ENCODE measurements at places on chromosomes 2 and 18.

DNA sequence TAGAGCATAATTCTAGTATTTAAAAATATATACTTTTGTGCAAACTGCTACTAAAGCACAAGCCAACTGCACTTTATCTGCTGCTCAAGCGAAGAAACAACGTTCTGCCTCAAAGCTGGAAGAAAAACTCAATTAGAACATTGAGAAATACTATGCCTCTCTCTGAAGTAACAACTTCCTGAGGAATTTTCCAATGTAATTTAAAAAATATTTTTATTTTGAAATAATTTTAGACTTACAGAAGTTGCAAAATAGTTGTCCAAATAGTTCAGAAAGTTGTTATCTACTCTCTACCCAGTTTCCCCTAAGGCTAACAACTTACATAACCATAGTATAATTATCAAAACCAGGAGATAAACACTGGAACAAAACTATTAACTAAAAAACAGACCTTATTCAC is 12.3 kb upstream of the POLI start:
- peak; percentile 27 for DNase-seq

- DNase-seq = no peak
These were observed 38.4 kb downstream of the ZAP70 start for GRCh38 chr2:97751752-97752151.

GRCh38 chr2:162382278-162382677 is 38.3 kb downstream of the GCA start:
- no peak for DNase-seq

DNA sequence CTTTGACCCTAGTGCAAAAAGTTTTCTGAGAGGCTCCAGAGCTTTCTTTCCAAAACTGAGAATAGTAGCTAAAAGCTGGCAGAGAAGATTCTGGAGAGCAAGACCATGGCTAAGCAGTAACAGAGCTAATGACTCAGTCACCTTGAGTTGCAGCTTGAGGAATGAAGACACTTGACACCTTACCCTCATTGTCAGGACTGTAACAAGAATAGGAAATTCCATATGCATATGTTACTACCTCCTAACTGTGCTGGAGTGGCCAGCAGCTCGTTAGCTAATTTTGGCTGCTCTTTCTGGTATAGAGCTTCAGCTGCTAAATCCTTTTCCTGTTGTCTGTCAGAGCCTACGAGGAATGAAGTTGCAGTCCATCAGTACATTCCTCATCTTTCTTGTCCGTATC is 68.6 kb upstream of the LHCGR start:
- DNase-seq = no peak

- DNase-seq = no peak
These were observed 8.2 kb downstream of the BCL2 start for GRCh38 chr18:63311118-63312018.

DNA sequence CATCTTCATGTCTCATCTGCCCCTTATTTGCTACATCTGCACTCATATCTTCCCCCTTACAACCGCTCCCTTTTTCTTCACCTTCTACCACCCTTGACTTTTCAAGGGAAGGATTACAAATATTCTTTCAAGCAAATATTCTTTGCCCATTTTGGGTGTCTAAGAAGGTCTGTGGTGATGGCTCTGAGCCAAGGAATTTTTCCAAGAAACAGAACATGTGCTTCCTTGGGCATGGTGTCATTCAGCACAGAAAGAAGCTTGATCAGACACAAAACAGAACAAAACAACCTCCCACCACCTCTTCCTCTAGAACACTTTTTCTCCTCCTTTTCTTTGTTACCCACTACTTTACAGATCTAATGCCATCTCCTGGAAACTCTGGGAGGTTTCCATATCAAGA is 313.7 kb downstream of the SATB2 start:
- no peak for DNase-seq

DNA sequence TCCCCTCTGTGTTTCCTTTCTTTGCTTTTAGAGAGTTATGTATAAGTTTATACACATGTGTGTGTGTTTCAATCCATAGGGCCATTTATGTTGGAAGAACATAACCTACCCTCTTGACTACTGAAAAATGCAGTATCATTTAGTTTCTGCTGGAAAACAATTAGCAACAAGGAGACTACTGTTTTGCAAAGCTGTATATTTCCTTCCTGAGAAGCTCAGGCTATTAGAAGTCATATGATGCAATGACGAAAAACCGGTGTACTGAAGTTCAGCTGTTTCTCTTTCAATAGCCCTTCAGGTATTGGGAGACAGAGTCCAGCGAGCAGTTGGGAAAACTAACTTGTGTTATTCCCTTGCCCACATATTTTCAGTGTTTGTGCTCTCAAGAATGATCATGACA is 447.7 kb upstream of the GYPC start:
- no peak for DNase-seq

DNA sequence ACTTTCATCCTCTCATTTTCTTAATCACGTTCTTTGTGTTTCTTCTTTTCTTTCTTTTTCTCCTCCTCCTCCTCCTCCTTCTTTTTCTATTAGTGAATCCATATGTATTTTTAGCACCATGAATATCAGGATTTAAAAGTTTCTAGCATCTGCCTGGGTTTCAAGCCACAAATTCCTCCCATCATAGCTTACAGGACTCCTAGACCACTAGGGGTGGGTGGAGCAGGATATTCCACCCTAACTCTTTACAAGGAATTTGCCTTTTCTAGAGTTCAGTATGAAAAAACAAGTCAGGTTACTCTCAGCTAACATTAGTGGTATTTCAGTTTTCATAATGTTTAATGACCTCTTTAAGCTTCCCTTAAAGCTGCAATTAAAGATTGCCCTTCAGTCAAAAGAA is 19.1 kb upstream of the LRRTM1 start:
- no peak for DNase-seq

- no peak for DNase-seq
These were observed 91.7 kb upstream of the LCLAT1 start for GRCh38 chr2:30355306-30355705.

DNA sequence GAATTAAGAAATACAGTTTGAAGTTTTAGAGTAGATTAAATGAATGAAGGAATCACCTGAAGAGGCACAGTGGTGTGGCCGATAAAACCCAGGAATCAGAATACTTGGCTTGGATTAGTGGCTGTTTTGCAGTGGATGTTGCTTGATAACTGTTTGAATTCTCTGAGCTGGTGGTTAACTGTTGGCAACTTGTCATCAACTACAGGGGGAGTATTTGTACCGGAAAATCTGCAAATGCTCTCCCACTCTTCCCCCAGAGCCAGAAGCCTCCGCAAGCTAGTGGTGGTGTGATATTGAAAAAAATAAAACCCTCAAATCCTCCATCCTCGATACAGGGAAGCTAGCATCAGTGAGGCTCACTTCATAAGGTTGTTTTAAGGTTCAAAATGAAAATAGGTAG is 326.7 kb downstream of the DPP10 start:
- no peak for DNase-seq

- no peak for DNase-seq
These were observed 43.7 kb downstream of the COA5 start for GRCh38 chr2:98564541-98565132.

GRCh38 chr2:136363900-136364299 is 246.0 kb upstream of the CXCR4 start:
- no peak for DNase-seq

DNA sequence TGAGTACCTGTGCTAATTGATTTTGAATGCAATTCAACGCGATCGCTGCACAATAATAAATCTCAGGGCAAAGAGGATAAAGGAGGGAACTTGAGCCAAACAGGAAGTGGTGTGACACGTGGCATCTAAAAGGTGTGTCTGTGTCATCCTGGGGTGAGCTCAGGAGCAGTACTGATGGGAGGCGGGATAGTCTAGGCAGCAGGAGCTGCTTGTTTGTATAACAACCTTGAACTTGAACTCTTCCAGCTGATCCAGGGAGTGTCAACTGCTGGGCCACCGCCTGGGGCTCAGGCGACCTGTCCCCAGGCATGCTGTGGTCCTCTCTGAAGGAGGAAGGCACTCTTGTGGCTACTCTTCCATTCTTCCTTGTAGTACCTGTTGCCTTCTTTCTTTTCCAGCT is 61.2 kb downstream of the BOD1L2 start:
- no peak for DNase-seq

GRCh38 chr18:62558015-62558663 is 35.3 kb downstream of the ZCCHC2 start:
- DNase-seq = no peak

- no peak for DNase-seq
These were observed 144.0 kb downstream of the EML6 start for GRCh38 chr2:54867457-54867856.

- no peak for DNase-seq
These were observed 21.3 kb downstream of the EDAR start for GRCh38 chr2:108967757-108968156.

- no peak for DNase-seq
These were observed 20.7 kb downstream of the SLC4A3 start for GRCh38 chr2:219648176-219648575.

GRCh38 chr2:205805136-205805535 is 122.8 kb downstream of the NRP2 start:
- DNase-seq = no peak

DNA sequence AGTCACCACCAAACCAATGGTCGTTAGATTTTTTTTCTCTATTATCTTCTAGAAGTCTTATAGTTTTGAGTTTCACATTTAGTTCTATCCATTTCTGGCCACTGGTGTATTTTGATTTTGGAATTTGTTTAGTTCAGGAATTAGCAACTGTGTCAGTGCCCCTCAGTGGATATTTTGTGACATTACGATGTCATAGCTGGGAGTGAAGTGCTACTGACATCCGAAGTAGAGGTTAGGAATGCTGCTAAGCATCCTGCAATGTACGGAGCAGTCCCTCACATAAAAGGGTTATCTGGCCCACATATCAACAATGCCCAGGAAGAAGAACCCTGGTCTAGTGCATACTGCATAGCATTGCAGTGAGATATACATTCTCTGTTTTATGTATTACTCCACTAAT is 157.4 kb upstream of the RGPD4 start:
- no peak for DNase-seq

- no peak for DNase-seq
These were observed 11.0 kb upstream of the VAPA start for GRCh38 chr18:9902832-9903231.

GRCh38 chr2:241948901-241949735 is 79.6 kb downstream of the RTP5 start:
- no peak for DNase-seq

GRCh38 chr2:10432311-10433181 is 15.6 kb downstream of the ODC1 start:
- DNase-seq = no peak

DNA sequence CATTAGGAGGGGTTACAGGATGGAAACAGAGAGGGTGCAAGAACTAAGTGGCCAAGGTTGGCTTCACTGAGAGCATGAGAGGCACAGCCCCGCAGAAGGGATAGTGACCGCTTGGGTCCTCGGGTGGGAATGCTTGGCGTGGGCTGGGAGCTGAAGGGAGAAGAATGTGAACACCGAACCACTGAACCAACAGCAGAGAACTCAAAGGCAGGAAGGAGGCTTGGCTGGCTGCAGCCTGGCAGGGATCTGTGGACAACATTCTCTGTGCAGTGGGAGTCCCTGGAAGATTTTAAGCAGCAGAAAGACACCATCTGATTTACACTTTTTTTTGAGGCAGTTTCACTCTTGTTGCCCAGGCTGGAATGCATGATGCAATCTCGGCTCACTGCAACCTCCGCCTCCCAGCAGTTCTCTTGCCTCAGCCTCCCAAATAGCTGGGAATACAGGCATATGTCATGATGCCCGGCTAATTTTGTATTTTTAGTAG is 33.9 kb downstream of the SOWAHC start:
- DNase-seq = no peak

- peak; percentile 81 for DNase-seq
These were observed 50.7 kb downstream of the STRN start for GRCh38 chr2:36915627-36916026.

GRCh38 chr18:52344881-52345280 is 4.9 kb downstream of the DCC start:
- no peak for DNase-seq

GRCh38 chr2:168348076-168348475 is 100.7 kb upstream of the STK39 start:
- DNase-seq = peak; percentile 3

GRCh38 chr18:38606841-38607240 is 1041.2 kb upstream of the CELF4 start:
- DNase-seq = no peak

DNA sequence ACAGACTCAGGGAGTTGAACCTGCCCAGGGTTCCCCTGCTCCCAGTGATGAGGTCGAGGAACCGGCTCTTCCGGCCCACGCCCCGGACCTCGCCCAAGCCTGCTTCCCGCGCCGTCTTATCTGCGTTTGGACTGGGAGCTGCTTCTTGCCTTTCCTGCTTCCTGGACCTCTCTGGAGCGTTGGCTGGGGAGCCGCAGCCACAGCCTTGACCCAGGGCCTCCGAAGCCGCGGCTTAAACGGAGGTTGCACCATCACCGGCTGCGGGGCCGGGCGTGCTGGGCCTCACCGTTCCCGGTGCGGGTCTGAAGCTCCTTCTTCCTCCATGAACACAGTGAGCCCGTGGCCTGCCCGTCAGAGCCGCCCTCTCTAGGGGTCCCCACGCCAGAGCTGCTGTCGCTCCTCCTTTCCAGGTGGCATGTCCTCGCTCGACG is 13.3 kb downstream of the NTSR2 start:
- DNase-seq = no peak

- no peak for DNase-seq
These were observed 659 bp downstream of the FAM210A start for GRCh38 chr18:13725566-13726231.

DNA sequence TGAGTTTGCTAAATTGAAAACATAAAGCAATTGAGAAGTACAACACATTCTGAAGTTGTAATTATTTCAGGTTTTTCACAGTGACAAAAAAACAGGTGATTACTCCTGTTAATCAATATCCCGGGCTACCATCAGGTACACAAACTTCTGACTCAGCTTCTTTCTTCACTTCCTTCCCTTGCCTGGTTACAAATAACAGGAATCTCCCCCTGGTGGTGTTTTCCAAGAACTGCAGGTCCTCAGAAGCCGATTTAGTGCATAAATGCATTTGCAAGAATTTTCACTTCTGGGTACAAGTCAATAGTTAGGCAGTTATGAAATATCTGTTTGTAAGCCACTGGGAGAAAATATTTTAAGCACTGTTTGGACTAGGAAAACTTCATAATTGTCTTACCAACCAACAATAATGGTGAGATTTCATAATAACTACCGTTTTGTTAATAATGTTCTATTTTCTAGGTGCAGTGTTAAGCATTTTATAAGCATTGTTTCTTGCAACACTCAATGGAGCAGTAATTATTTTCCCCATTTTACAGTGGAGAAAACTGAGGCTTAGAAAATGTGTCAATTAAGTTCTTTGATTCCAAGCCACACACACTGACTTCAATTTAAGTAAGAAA is 12.4 kb upstream of the GMCL1 start:
- peak; percentile 57 for DNase-seq

- DNase-seq = no peak
These were observed 3.6 kb downstream of the DPP4 start for GRCh38 chr2:162070228-162070936.

All from GF-D8 (cell line).